ENCODE measurements at places on chromosomes 16 and 17. TPM values are rescaled to one million over a fixed set of nuclear protein-coding genes. Genes with fewer than 3 reads are reported as not detected.

KRT31 gene
- not detected for total RNA-seq

GLTPD2 gene
- total RNA-seq, result not detected

SKAP1 gene
- 0.99 TPM for total RNA-seq

CACNG3 gene
- total RNA-seq, result not detected

KRT17 gene
- not detected for total RNA-seq

Measured in glomerular endothelial cell (primary cell).